SK-MEL-5 (cell line): ENCODE measurements at places on chromosomes 4 and X. TPM values are rescaled to one million over a fixed set of nuclear protein-coding genes. Genes with fewer than 3 reads are reported as not detected.

The TSPAN7 gene
- 0.74 and 1.1 TPM in 2 replicates for total RNA-seq

The NEIL3 gene
- 7.4 and 9.0 TPM in 2 replicates for total RNA-seq

The MAGEA6 gene
- 187 and 193 TPM in 2 replicates for total RNA-seq

The FAM9C gene
- total RNA-seq, result not detected in 2 replicates

The SHOX gene
- not detected in 2 replicates for total RNA-seq

The ANK2 gene
- total RNA-seq, result 83.9 and 91.1 TPM in 2 replicates

The CFAP47 gene
- total RNA-seq, result 0.19 TPM in 1 of 2 replicates, not detected in the other

The MAGEA3 gene
- total RNA-seq, result 252 TPM in 2 replicates

The PASD1 gene
- total RNA-seq, result 2.9 and 3.3 TPM in 2 replicates

The REPS2 gene
- 1.1 and 1.6 TPM in 2 replicates for total RNA-seq

The PKD2 gene
- total RNA-seq, result 31.5 and 33.0 TPM in 2 replicates

The SPANXB1 gene
- not detected in 2 replicates for total RNA-seq

The PHEX gene
- 0.16 and 0.32 TPM in 2 replicates for total RNA-seq

The UBE2D3 gene
- 344 and 353 TPM in 2 replicates for total RNA-seq

The IBSP gene
- total RNA-seq, result not detected in 2 replicates

The CORIN gene
- total RNA-seq, result 0.03 TPM in 1 of 2 replicates, not detected in the other

The ATP1B4 gene
- total RNA-seq, result not detected in 2 replicates

The EVC2 gene
- 0.11 and 0.21 TPM in 2 replicates for total RNA-seq

GRCh38 chrX:2432298-2432863, 68.4 kb downstream of the DHRSX start:
- no peak for DNase-seq

GRCh38 chr4:9999956-10000561, 21.2 kb downstream of the SLC2A9 start:
- no peak for DNase-seq

DNA sequence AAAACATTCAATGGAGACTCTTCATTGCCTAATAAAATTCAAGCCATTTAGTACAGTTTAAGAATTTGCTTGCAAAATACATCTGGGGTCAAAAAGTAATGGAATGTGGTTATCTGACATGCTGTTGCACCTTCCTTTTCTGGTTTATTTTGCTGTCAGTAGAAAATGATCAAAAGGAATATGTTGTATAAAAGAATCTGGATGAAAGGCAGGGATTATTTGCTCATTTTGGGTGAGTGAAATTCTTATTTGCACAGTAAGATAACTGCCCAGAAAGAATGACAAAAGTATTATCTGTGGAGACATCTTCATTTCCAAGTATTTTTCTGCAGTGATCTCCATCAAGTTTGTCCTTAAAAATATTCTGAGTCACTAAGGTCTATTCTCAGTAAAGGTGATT, 30.4 kb downstream of the BOD1L1 start:
- DNase-seq, result no peak

- no peak for DNase-seq
Measured at GRCh38 chr4:16722416-16722815, 176.0 kb downstream of the LDB2 start.

GRCh38 chr4:47315346-47315745, 148.2 kb downstream of the COMMD8 start:
- DNase-seq, result no peak

GRCh38 chr4:71392109-71392508, 53.3 kb downstream of the SLC4A4 start:
- no peak for DNase-seq

GRCh38 chrX:154655786-154656185, 2.4 kb upstream of the CTAG2 start:
- DNase-seq, result no peak

- DNase-seq, result peak; percentile 56
Measured at GRCh38 chrX:39261446-39262147, 460.3 kb downstream of the MID1IP1 start.

DNA sequence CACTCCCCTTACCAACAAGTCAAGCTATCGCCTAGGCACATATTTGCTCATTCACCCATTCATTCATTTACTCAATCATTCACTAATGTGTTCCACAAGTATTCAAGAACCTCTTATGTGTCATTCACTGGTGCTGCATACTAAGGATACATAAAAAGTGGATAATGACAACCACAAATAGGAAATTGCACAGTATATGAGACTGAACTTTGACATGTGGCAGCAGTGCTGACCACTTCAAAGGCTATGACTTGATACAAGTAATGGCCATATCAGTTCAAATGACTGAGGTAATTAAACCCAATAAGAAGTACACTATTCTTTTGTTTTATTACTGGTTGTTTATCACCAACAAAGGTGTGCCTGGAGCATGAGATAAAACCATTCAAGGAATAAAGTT, 282.5 kb downstream of the KLHL13 start:
- no peak for DNase-seq

DNA sequence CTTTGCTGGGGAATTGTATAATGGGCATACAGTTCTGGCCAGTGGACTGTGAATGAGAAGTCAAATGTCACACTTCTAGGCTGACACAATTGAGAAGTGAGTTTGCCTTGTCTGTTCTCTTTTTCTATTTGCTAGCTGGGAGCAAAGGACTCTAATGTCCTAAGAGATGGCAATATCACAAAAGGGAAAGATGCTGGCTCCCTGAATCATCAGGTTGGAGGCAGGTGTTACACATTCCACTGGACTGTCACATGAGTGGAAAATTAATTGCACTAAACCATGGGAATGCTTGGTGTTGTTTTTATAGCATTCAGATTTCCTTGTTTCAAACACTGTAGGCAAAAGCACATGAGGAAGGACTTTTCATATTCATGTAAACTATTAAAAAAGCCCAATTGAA, 388.3 kb downstream of the ADAM29 start:
- no peak for DNase-seq

DNA sequence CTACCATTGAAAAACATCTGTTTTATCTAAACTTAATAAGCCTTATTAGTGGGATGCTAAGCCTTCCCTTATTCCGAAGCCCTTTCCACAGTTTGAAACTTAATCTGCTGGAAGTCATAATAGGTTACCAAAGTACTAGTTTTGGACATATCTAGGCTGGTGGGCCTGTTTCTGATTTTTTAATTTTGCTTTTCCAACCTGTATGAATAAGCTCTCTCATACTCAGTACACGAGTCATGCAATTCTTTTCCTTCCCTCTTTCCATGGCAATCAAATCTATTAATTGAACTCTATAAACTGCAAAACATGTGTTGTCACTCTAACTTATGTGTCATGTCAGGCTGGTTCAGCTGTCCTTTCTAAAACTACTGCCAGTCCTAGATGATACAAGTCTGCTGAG, 91.0 kb downstream of the AMMECR1 start:
- DNase-seq, result no peak

- DNase-seq, result no peak
Measured at GRCh38 chr4:76582817-76583087, 147.7 kb downstream of the SHROOM3 start.

DNA sequence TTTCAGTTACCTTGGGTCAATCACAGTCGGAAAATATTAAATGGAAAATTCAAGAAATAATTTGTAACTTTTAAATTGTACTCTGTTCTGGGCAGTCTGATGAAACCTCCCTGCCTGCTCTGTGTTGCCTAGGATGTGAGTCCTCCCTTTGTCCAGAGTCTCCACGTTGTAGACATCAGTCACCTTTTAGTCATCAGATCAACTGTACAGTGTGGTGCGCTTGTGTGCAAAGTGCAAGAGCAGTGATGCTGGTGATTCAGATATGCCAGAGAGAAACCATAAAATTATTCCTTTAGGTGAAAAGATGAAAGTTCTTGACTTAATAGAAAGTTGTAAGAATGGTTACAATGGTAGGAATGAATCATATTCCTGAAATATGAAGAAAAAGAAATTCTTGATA, 1.4 kb downstream of the SPATA4 start:
- DNase-seq, result no peak

DNA sequence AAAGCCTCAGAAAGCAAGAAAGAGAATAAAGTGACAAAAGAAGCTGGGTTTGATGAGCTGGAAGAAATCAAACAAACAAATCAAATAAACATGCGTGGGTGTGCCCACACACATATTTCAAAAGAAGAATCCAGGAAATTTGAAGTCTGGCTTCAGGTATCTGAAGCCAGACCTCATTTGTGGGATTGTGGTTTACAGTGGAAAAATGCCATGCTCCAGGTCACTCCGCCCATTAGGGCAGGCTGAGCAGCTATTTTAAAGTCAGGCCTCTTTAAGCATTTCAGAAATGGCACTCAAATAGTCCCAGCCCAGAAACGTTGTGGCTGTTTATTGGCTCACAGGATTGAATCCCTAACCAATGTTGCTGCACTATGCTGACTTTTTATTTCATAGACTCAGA, 226.1 kb upstream of the F9 start:
- DNase-seq, result no peak

DNA sequence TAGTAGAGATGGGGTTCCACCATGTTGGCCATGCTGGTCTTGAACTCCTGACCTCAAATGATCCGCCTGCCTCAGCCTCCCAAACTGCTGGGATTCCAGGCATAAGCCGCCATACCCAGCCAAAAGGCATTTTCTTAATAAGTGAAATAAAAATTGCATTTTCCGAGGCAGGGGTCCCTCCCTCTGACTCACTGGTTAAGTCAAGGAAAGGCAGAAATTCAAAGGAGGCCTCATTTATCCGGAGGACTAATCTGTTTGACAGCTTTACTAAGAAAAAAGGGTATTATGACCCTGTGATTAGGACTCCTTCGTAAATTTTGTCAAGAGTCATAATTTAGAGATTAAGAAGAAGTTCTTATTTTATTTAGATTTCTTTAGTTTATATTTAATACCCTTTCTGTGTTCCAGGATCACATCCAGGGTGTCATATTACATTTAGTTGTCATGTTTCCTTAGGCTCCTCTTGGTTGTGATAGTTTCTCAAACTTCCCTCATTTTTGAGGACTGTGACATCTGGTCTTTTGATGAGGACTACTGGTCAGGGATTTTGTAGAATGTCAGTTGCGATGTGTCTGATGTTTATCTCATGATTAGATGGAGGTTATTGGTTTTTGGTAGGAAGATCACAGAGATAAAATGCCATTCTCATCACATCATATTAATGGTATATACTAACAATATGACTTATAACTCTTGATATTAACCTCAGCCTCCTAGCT, 753.7 kb upstream of the AMOT start:
- DNase-seq, result no peak

GRCh38 chrX:31443654-31444053, 371.8 kb upstream of the FTHL17 start:
- no peak for DNase-seq

GRCh38 chr4:119564106-119564505, 64.5 kb downstream of the PDE5A start:
- DNase-seq, result no peak

DNA sequence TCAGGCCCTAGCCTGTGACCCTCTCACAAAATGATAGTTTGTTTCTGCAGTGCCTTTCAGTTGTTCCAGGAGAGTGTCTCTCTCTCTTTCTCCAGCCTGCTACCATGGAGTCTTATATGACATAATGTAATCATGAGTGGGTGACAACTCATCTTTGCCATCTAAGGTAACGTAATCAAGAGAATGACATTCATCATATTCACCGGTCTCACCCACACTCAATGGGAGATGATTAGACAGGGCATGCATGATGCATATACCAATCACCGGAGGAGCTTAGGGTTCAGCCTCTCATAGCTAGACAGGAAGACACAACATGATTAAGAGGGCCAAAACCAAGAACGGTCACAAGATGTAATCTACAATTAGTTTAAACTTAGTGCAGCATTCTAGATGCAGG, 97.1 kb upstream of the FAM9B start:
- no peak for DNase-seq

DNA sequence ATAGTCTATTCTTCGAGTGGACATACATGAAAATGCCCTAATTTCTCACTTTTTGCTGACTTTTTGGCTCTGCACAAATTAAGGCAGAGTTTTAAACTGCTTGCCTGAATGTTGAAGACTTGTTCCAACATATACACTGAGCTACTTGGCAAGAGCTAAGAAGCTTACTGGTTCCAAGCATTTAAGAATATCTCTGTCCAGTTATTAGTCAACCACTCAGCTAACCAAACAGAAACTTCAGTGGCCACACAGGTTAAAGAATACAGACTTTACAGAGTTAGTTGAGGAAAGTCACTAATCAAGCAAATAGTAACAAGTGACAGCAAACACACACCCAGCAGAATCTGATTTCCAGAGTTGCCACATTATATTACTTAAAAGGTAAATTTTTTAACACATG, 35.5 kb downstream of the AMER1 start:
- DNase-seq, result no peak

DNA sequence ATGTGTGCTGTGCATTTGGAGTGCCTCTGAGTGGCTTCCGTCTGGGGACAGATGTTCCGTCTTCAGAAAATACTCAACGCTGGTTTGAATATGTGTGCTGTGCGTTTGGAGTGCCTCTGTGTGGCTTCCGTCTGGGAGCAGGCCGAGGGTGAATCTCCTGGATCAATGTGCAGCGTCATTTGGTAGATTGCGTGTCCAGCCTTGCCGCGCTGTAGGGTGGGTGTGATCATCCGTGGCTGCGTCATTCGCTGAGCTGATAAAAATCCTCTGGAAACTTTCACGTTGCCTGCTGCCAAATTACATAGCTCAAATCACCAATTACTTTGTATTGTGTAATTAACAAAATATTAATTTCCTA, 12.1 kb downstream of the UVSSA start:
- no peak for DNase-seq

DNA sequence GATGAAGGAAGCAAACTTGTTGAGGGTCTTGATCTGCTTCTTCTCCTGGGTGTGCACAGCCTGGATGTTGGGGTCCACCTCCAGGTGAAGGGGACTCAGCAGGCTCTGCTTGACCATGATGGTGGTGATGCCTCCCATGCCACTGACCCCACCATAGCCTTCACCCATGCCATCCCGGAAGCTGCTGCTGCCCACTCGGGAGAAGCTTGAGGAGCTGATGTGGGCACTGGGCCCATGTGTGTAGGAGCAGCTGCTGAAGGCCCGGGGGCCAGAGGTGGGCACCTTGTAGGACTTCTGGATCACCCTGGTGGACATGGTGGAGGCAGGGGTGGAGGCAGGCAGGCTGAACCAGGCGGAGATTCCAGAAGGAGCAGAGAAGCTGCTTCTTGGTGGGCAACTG, 432.7 kb upstream of the DIPK2B start:
- DNase-seq, result no peak

DNA sequence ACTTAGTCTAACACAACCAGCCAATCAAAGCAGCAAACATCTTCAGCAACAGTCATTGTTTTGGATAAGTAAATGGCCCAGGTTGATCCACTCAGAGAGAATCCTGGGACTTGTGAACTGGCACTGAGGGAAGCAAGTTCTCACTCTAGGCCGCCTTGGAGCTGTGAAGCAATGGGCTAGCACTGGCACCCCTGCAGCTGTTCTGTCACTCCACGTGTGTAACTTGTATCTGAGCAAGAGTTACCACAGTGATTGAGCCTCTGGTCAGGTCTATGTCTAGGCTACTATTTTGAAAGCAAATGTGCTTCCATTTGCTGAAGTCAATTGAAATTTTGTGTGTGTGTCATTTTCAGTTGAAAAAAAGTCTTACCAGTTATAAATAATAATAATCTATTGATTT, 57.2 kb upstream of the HS3ST1 start:
- no peak for DNase-seq

DNA sequence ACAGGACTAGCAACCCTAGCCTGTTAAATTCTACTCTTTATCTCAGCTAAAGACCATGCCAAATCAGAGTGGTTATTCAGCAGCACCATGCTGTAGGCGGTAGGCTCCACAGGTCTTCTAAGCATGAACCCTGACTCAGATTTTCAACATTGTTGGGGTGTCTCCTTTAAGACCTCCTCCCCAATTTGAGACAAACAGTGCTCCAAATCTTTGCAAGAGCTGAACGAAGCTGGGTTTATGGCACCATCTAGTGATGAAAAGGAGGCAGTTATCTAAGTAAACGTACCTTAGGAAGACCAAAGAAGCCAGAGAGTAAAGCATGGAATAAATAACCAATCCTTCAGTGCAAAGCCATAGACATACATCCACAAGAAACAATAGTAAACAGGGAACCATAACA, 334.5 kb upstream of the SLC7A11 start:
- peak; percentile 70 for DNase-seq
